Endothelial cell (in vitro differentiated cells): ENCODE measurements at places on chromosomes 11 and 22. TPM values are rescaled to one million over a fixed set of nuclear protein-coding genes. Genes with fewer than 3 reads are reported as not detected.

DNA sequence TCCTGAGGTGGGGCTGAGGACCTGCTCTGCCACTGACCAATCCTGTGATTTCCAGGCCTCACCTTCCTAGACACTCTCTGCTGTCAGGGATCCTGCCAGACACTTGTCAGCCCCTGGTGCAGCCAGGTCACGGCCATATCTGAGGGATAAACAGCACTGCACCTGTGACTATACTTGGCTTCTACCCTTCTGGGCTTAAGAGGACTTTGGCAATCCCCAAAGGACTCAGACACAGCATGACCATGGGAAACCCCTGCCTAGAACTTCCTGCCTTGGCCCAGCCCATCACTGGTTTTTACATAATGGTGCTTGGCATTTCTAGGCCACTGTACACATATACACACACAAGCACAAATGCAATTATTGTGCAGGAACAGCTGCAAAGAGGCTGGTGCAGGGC, 11.6 kb upstream of the OLFML1 start:
- no peak for DNase-seq

DNA sequence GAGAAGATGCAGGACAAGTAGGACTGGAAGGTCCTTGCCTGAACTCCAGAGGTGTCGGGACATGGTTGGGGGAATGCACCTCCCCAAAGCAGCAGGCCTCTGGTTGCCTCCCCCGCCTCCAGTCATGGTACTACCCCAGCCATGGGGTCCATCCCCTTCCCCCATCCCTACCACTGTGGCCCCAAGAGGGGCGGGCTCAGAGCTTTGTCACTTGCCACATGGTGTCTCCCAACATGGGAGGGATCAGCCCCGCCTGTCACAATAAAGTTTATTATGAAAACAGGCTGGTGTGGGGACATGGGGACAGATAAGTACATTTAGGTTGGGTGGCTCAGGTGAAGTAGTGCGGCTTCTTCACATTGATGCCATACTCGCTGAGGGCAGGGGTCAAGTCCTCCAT, 1.4 kb downstream of the TAF10 start:
- no peak for DNase-seq

- DNase-seq, result peak; percentile 67
Observed at GRCh38 chr11:2886191-2886894, 768 bp upstream of the CDKN1C start.

Gene ASRGL1
- 9.3 TPM for total RNA-seq

GRCh38 chr11:41784513-41785335, 325.3 kb upstream of the LRRC4C start:
- DNase-seq, result no peak

- peak; percentile 92 for DNase-seq
Observed at GRCh38 chr11:27362749-27363575, at the start of gene CCDC34. Gene CCDC34 (minus strand): TSS chr11:27363215. CDS start chr11:27363194, 21 bp downstream.

DNA sequence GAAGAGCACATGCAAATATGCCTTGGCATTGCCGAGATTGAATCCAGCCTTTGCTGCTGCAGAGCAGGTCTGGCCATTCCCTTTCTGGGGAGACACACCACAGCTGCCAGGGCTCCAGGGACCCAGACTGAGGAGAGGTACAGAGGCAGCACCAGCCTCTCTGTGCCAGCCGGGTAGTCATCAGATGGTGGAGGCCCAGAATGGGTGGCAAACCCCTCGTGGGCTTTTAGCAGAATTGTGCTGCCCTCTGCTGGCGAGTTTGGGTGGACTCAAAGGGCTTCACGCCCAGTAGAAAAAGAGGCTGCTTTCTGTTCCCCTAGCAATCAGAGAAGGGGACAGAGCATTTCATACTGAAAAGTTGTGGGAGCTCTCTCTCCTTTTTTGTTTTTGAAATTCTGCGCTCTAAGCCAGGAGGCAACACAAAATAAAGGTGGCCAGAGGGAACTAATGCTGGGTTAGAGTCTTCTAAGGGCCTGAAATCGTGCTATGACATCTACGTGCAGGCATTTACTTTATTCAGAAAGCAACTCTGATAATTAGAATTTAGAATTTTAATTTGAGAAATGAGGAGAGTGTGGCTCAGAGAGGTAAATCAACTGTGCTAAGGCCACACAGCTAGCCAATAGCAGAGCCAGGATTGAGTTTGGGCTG, 158.8 kb upstream of the NAV2 start:
- DNase-seq, result peak; percentile 85

DNA sequence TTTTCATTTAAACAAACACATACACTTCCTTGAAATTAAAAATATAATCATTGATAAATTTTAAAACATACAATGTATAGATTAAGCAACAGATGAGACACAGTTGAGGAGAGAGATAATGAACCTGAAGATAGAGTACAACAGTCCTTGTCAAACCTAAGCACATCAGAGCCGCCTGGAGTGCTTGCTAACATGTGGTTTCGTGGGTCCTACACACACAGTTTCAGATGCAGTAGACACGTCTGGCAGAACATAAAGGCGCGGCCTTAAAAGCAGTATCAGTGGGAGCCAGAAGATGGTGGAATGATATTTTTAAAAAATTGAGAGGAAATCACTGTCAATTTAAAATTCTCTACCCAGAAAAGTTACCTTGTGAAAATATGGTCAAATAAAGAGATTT, 134.4 kb downstream of the MPPED1 start:
- no peak for DNase-seq

- peak; percentile 12 for DNase-seq
Observed at GRCh38 chr11:46281371-46281831, 3.9 kb downstream of the CREB3L1 start.

DNA sequence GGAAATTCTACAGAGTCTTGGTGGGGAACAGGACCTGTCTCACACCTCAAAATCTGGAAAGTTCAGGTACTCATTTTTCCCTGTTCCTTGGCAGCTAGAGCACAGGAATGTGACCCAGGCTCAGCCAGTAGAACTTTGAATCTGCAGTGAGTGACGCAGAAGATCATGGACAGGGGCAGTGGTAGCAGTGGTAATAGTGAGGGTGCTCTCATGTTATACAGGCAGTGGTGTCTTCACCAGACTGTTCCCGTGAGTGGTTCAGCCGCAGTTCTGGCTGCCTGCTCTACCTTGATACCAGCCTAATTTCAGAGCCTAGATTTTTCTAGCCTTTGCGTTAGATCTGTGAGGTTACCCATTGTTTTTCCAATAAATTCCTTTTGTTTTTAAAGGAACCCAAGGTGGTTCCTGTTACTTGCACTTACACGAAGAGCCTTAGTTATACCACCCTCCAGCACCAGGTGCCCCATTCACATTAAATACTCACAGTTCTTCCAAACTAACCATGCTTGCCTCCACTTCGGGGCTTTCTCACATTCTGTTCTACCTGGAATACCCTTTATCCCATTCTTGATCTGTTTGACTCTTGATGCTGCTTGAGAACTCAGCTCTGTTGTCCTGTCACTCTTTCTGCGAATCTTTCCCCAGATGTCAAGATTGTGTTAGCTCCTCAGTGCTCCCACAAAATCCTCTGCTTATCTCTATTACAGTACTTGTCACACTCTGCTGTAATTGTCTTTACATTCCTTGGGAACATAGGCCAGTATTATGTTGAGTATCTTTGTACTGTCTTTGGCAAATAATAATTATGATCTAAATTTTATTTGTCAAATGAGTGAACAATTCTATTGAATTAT, 47.8 kb downstream of the SWAP70 start:
- no peak for DNase-seq

DNA sequence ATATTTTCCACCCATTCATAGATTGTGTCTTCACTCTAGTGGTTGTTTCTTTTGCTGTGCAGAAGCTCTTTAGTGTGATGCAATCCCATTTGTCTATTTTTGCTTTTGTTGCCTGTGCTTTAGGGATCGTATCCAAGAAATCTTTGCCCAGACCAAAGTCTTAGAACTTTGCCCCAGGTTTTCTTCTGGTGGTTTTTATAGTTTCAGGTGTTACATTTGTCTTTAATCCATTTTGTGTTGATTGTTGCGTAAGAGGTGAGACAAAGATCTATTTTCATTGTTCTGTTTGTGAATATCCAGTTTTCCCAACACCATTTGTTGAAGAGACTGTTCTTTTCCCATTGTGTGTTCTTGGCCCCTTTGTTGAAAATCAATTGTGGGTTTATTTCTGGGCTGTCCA, 6.4 kb downstream of the IL10RA start:
- no peak for DNase-seq
